ENCODE measurements at places on chromosomes 3 and 15. TPM values are rescaled to one million over a fixed set of nuclear protein-coding genes. Genes with fewer than 3 reads are reported as not detected.

The TBC1D23 gene
- 25.1 TPM for total RNA-seq

The ITGB5 gene
- 49.2 TPM for total RNA-seq

The SLC9C1 gene
- total RNA-seq: under 0.01 TPM

The ADGRG7 gene
- not detected for total RNA-seq

The CCR9 gene
- not detected for total RNA-seq

GRCh38 chr3:113895964-113896363 lies 51.8 kb upstream of the ZDHHC23 start:
- DNase-seq: no peak

DNA sequence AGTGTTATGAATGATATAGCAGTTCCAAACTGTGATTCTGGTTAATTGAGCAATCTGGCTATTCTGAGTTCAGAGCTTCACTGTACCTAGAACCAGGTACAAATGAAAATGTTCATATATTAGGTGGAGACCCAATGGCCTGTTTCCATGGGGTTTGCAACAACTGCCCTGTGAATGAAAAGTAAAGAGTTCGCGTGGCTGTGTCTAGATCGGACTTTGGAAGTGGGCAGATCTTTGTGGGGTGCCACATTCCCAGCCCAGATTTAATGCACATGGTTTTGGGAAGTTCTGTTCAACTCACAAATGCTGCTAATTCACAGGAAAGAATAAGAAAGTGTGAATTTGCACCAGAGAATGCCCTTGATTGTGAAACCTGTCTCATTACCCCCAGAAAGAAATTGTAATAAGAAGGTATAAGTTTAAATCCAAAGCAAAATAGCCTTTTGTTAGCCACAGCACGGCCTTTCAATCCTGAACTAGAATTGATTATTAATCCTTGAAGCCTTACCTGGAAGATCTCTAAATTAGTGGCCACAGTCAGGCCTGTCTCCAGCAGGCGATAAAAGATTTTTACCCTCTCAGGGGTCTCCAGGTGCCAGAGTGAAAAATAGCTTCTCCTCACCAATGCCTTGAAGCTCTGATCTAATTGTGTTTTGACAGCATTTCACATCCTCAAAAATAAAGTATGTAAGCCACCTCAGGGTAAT lies 22.6 kb downstream of the WHAMM start:
- no peak for DNase-seq

- peak; percentile 27 for DNase-seq
Measured at GRCh38 chr15:84797212-84797611, 19.9 kb upstream of the ALPK3 start.

DNA sequence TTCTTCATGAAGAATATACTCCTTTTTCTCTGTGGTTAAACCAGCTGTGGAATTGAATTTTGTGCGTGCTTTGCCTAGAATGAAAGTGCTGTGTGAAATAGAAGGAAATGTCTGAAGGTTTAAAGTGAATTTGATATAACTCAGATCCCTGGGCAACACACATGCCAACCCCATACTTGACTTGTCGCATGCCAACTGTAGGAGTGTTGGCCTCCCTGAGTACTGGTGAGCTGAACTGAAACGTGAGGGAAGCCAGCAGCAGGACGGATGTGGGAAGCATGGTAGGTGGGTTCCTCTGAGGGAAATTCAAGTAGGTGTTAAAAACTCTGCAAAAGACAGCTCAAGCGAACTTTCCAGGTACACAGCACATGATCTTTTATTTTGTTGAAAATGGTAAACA lies 14.7 kb downstream of the FAN1 start:
- no peak for DNase-seq

DNA sequence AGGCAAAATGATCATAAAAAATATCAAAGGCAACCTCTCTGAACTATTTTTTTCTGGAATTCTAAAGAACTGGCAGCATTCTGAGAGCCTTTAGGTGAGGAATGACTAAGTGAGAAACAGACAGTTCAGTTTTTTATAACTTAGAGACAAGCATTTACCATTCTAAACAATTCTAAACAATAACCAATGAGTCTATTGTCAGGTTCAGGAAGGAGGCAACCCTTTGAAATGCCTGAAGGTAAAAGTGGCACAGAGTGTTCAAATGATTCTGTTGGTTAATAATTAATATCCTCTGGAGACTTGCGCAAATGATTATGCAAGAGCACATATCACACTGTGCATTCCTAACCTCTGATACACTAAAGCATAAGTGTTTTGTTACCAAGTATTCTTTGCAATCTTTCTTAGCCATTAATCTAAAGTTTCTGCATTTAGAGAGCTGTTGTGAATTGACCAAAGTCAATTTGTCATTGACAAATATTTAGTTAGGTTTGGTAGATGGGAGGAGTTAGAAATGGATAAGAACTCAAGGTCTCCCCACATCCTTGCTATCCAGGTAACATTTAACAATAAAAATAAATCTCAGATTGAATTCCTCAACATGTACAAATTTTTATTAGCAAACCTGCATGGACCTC lies 9.2 kb upstream of the TGFBR2 start:
- peak; percentile 87 for DNase-seq

DNA sequence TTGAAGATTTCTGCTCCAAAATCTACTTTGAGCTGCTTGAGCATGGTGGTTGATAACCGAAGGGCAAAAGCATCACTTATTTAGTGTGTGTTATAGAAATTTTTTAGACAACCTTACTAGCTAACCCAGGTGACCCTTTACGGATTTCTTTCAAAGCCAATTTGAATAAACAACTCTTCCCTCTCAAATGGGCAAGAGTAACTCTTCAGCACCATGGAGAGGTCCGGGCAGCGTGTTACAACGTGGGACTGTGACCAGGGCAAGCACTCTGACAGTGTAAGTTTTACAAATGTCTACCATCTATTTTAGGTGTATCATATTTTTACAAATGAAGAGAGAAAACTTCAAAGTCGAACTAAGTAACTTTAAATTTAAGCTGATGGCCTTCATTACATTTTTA lies 471.8 kb downstream of the MFSD1 start:
- peak; percentile 65 for DNase-seq

DNA sequence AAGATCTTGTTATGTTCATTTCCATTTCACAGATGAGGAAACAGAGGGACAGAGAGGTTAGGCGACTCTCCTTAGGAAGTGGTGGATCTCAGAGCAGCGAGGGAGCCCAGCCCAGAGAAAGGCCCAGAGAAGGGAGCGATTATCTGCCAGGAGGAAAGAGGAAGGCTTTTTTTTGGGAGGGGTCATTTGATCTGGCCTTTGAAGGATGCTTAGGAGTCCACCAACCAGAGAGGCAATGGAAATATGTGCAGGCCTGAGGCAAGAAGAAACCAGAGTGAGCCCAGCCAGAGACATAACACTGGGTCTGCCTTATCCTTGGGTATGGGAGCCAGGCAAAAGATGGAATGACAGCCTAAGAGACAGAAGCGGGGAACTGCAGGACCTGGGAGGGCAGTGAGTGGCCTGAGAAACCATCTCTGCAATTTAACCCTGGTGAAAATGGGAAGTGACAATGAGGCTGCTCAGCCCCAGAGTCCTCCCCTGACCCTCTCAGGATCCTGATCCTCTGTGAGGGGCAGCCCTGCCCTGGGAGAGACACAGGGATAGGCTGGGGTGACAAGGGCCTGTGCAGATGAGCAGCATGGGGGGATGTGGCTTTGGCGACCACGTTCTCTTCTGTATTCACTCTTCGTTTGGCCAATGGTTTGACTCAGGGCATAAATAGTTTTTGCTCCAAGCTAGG lies 163.2 kb downstream of the WNT7A start:
- DNase-seq: no peak

DNA sequence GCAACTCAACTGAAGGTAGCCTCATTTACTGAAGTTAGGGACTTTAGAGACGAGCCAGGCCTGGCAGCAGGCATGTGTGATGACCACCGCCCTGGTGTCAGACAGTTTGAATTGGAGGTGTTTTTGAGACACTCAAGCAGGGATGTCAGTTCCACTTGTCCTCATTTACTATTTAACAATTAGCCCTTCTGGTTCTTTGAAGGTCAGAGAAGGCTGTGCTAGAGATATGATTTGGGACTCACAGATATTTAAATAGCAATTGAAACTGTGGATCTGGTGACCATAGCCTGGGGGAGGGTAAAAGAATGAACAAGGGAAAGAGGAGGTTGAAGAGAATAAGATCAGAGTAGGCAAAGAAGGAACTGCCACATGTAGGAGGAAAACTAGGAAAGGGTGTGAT lies 74.6 kb downstream of the REC114 start:
- DNase-seq: no peak

GRCh38 chr15:50278496-50278895 lies 13.0 kb upstream of the HDC start:
- DNase-seq: peak; percentile 8

DNA sequence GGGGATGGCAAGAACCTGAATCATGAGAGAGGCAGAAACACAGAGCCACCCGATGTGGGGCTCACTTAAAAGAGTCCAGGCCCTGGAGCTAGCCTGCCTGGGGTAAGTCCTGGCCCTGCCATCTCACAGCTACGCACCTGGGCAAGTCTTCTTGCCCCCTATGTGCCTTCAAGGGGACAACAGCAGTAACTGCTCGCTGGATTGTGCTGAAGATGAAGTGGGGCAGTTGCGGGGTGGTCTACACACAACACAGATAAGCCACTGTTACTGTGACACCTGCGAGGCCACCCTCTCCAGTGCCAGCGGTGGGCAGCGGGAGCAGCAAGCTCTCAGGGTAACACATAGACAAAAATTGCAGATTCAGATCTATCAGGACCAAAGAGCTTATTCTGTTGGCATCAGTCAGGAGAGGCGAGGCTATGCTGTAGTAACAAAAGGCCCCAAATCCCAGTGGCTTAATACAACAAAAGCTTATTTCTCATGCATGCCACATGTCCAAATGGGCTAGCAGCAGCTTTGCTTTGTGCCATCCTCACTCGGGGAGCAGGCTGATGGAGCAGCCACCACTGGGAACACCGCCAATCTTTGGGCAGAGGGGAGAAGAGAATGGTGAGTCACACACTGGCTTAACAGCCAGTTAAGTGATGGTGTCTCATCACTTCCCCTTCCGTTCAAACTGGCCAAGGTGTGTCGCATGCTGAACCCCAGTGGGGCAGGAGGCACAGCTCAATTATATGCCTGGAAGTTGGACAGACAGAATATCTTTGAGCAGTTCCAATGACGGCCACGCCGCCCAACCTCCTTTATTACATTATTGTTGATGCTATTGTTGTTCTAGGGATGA lies 78.3 kb downstream of the WNT7A start:
- DNase-seq: peak; percentile 38

DNA sequence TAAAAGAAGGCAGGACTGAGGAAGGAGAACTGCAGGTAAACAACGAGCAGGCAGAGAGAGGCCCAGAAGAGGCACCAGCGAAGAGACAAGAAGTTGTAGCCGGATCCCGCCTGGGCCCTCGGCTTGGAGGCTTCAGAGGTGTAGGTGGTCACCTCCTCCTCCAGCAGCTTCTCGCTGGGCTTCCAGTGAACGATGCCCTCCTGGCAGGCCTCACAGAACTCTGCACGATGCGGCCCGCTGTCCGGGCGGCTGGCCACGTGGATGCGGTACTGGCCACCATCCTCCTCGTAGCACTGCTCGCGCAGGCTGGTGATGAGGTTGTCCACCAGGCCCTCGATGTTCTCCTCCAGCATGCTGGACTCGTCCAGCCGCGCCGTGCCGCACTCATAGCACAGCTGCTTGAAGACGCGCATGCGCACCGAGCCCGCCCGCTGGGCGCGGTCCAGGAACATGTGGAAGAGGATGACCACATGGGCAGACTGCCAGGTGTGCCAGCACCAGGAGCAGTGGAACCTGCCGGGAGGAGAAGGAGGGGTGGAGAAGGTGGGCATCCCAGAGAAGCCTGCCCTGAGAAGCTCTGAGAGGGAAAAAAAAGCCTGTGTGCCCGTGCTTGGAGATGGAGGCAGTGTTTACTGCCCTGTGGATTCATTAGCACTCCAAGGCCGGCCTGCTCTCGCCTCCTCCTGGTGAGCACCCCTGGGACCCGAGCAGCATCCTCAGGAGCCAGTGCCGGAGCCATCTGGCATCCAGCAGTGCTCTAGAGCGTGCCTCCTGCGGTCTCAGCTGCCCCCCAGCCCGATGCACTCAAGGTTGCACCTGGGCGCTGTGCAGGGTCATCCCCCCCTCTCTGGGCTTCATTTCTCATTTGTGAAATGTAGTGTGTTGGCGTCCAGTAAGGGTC lies 3.6 kb downstream of the RTP2 start:
- no peak for DNase-seq

DNA sequence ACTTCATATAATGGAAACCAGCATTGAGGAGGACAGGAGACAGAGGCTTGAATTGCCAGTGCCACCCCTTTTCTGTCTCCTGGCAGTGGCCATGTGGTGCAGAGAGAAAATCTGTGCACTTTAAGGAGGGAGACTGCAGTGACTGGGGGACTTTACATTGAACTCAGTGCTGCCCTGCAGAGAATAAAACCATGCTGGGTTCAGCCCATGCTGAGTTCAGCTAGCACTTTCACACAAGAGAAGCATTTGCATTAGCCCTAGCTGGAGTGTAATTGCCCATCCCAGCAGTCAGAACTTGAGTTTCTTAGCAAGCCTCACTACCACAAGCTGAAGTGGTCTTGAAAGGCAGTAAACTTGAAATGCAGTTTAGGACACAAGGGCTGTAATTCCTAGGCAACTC lies 677.5 kb downstream of the ZPLD1 start:
- no peak for DNase-seq

- no peak for DNase-seq
Measured at GRCh38 chr15:81766829-81767475, 278.9 kb downstream of the MEX3B start.

DNA sequence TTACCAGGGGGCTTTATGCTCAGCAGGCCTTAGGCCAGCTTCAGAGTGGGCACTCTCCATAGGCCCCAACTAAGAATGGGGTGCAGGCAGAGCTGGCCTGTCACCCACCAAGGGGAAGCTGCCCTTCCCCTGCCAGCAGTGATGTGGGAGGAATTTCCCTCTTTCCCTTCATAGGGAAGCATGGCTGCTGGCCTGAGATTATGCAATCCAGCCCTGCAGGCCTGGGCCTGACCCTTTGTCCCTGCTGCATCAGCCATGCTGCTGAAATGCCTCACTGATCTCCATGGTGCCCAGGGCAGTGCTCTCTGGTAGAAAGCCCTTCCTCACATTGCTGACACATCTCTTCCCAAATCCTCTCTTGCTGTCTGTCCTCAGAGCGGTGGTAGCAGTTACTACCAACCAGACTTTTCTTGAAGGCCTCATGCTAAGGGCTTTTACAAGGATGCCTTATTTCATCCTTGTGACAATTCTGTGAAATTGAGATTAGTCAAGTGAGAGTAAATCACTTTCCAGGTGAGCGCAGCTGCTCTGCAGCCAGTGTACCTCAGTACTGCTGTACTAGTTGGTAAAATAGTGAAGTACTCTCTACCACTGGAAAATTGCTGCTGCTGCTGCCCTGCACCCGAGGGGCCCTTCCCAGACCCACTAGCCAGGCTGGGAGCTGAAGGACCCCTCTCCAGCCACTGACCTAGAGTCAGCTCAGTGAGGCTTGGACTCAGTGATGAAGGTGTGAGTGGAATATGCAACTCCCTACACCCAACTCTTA lies 33.8 kb downstream of the MRAS start:
- DNase-seq: peak; percentile 57

- no peak for DNase-seq
Measured at GRCh38 chr3:123401836-123402530, 46.9 kb downstream of the ADCY5 start.

- DNase-seq: no peak
Measured at GRCh38 chr3:141949399-141949798, 73.0 kb downstream of the ATP1B3 start.
